ENCODE measurements at places on chromosomes 12 and 14.

- no peak for DNase-seq
Measured at GRCh38 chr14:32514681-32515080, 185.6 kb downstream of the AKAP6 start.

GRCh38 chr12:20150835-20151422 is 217.4 kb upstream of the PDE3A start:
- DNase-seq = no peak

DNA sequence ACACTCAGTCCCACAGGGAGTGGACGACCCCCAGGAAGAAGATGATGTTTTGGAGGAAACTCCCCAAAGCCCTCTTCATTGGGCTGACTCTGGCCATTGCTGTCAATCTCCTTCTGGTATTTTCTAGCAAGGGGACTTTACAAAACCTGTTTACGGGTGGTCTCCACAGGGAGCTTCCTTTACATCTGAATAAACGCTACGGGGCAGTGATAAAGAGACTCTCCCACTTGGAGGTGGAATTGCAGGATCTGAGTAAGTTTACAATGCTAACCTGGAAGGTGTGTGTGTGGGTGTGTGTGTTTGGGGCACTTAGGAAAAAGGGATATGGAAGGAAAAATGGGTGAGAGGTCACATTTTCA is 416 bp downstream of the GALNT8 start:
- no peak for DNase-seq

- DNase-seq = no peak
Measured at GRCh38 chr12:15808652-15809051, 19.5 kb upstream of the EPS8 start.

DNA sequence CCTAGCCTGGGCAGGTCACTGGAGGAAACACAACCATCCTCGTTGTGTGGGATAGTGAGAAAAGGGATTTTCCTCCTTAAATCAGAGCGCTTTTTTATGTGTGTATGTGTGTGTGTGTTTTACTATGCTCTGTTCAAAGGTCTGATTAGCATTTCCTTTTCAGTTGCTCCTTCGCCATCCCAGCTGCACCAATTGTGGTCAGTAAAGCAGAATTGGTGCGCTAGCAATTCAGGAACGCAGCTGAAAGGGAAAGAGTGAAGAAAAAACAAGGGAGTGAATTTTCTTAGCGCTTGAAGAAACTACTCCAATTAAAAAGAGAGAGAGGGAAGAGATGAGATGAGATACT is 173.3 kb upstream of the PARP11 start:
- DNase-seq = no peak

GRCh38 chr14:51488569-51489220 is 163.0 kb upstream of the FRMD6 start:
- DNase-seq = no peak

- no peak for DNase-seq
Measured at GRCh38 chr14:40028991-40029390, 596.8 kb upstream of the FBXO33 start.

DNA sequence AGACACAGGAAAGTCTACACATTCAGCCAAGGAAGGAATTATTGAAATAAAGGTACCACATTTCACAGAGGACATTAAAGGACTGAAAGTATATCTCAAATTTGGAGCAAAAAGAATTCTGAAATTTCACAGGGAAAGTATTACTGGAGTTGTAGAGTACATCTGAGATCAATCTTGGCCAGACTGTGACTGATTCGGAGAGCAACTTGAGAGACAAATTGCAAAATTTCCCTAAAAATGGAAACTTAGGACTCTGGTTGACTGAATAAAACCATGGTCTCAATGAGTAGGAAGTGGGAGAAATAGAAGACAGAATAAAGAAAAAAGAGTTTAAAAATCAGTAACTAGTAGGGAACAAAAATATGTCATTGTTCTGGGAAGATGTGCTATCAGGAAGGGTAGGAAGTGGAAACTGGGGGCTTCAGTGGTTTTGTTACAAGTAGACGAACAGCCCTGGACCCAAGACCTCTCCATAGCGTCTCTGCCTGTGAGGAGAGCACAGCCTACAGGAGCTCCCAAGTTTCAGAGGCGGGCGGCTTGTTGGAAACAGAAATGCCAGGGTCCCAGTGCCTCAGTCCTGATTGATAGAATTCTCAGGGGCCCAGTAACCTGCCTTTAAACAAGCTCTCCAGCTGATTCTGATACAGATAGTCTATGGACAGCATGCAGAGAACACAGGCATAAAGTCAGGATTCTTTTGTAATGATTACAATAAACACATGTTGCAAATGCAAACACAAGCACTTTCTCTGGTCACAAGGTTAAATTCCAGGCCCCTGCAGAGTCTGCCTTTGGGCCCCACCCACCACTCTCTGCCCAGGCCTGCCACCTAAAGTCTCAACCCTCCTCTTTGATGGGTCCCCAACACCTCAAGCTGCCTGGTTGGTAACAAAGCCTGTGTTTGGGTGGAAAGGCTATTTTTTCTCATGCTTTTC is 63.1 kb downstream of the BBS10 start:
- no peak for DNase-seq

GRCh38 chr14:101704140-101704539 is 57.4 kb upstream of the PPP2R5C start:
- no peak for DNase-seq

DNA sequence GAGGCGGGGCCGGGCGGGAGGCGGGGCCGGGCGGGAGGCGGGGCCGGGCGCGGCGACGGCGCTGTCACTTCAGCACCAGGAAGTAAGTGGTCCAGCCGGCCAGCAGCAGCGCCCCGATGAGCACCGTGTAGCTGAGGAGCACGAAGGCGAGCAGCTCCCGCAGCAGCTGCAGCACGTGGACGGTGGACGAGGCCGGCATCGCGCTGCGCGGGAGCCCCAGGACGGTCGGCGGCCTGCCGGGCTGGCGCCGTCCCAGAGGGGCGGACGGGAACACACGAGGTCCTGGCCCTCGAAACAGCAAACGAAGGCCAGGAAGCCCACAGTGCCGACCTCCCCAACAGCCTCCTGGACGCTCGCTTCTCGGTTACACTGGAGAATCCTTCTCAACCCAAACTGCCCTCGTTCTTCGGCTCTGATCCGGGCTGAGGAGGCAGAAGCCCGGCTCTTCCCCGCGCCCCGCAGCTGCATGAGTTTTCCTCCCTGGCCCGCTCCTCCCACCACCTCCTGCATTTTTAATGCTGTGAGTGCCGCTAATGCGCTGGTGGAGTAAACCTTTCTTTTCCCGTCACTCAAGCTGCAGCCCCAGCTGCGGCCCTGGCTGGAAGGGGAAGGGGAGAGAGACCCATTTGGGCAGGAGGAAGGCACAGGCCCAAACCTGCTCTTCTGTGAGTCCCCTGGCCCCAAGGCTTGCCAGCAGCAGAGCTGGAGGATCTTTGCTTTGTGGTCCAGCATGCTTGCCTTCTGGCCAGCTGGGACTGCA is 694 bp upstream of the DIABLO start:
- DNase-seq = no peak

DNA sequence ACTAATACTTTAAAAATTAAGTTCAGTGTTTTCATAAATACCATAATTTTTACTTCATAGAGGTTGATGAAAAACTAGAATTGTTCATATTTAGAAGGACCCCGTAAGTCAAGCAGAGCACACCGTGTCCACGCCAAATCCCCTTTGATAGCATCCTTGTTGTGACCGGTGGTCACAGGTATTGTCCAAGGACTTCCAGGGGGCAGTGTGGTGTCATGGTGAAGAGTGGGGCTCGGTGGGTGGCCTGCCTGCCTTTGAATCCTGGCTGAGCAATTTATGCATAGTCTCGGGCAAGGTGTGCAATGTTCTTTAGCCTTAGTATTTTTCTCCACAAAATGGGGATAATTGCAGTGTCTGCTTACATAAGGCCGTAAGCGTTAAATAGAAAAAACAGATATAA is 169.9 kb downstream of the KTN1 start:
- DNase-seq = no peak

DNA sequence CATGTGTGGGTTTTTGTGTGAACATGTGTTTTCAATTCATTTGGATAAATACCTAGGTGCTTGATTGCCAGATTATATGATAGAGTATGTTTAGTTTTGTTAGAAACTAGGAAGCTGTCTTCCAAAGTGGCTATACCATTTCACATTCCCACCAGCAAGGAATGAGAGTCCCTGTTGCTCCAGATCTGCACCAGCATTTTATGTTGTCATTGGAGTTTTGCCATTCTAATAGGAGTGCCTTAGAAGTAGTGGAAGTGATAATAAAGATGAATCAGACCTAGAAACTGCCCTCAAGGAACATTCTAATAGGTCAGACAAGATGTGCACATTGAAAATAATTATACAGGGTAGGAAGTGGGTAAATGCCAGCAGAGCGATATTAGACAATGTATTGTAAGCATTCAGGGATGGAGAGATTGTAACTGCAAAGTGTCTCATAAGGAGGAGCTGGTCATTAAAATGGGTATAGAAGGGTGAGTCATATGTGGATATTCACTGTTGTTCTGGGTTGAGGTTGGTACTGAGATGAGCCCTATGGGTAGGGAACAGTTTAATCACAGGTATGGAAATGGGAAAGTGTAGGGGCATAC is 71.4 kb downstream of the MNAT1 start:
- DNase-seq = no peak

DNA sequence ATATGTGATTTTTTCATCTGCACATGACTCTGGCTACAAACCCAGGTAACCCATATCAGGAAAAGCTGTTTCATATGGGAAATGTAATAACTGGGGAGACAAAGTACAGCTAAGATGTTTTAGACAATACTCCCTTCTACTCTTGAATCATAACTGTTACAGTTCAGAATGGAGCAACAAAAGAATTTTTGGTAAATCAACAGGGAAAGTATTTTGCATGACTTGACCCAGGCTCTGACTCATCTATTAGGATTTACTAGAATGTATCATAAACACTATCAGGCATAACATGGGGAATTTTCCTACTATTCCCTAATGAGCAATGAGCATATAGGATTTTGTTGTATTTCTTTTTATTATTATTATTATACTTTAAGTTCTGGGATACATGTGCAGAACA is 553.0 kb downstream of the SLC16A7 start:
- no peak for DNase-seq
